Stimulated activated CD4-positive, alpha-beta T cell treated with anti-CD3 and anti-CD28 coated beads, Interleukin-12 subunit alpha, Interleukin-12 subunit beta, amount 100 ng/mL, for 4 hours (primary cell): ENCODE measurements at places on chromosomes 5 and 9.

GRCh38 chr9:14318361-14318760 lies 4.4 kb upstream of the NFIB start:
- DNase-seq: no peak

GRCh38 chr5:126385524-126386502 lies 37.4 kb upstream of the GRAMD2B start:
- DNase-seq: no peak

DNA sequence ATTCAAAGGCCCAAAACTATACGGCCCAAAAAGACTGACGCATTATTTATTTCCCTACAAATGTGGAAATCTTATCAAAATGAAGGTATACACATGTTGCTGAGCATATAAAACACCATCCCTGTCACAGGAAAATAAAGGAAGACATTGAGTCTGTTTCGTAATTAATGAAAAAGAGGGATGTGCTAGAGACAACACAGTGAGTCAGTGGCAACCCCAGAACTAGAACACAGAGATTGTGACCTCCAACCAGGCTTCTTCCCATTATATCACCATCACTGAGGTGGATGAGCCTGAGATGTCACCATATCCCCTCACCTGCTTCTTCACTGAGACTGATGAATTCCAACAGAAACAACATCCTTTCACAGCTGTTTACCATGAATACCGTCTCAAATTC lies 3.8 kb downstream of the NDUFA8 start:
- DNase-seq: no peak

DNA sequence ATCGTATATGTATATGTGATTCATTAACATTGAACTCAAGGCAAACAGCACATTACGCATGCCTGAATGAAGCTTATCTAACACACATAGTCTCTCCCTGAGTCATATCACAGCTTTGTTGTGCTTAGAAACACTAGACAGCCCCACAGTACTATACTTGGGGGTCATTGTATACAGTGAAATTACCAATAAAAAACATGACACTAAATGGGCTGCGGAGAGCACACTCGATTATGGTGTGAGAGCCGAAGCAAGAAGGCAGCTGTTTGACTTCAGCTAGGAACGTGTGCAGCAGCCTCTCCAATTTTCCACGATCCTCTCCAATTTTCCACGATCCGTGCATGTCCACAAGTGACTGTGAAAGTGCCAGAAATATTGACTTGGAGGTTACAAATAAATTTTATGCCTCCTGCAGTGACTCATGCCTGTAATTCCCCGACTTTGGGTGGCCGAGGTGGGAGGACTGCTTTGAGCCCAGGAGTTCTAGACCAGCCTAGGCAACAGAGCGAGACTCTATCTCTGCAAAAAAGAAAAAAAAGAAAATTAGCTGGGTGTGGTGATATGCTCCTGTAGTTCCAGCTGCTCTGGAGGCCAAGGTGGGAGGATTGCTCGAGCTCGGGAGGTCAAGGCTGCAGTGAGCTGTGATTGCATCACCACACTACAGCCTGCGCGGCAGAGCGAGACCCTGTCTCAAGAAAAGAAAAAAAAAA lies 102.4 kb downstream of the DAPK1 start:
- no peak for DNase-seq

GRCh38 chr9:14221558-14221957 lies 92.4 kb downstream of the NFIB start:
- no peak for DNase-seq

DNA sequence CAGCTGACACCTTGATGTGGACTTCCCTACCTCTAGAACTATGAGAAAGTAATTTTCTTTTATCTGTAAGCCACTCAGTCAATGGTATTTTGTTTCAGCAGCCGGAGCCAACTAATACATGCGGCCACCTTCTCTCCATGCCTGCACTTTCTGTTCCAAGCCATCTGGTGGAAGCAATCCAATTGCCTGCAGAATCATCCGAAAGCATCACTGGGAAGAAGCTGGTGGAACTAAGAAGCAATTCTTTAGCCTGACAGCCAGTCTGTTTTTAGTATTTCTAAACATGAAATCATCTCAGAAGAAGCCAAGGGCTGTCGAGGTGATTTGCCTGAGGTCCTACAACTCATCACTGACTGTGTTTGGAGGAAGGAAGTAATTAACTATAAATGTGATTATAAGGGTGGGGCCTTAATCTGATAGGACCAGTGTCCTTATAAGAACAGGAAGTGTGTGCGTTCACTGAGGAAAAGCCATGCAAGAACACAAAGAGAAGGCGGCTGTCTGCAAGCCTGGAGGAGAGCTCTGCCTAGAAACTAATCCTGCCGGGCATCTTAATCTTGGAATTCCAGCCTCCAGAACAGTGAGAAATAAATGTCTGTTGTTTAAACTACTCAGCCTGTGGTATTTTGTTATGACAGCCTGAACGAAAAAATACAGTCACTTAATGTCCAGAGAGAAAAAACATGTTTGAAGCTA lies 49.1 kb downstream of the NXNL2 start:
- no peak for DNase-seq

DNA sequence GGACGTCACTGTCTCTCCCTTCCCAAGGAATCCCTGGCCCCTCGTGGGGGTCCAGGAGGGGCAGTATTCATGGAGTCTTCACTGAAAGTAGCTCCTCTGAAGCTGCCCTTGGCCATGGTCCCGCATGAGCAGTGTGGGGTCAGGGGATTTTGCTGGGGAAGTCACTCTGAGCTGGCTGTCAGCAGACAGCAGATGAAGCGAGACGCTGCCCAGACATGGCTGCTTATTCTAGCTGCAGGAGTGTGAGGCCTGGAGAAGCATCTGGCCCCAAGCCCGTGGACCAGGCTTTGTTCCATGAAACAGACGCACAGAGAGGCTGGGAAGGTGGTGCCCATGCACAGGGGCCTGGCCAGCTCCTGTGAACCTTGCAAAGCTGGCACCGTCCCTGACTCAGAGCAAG lies 21.5 kb upstream of the ASS1 start:
- DNase-seq: no peak

DNA sequence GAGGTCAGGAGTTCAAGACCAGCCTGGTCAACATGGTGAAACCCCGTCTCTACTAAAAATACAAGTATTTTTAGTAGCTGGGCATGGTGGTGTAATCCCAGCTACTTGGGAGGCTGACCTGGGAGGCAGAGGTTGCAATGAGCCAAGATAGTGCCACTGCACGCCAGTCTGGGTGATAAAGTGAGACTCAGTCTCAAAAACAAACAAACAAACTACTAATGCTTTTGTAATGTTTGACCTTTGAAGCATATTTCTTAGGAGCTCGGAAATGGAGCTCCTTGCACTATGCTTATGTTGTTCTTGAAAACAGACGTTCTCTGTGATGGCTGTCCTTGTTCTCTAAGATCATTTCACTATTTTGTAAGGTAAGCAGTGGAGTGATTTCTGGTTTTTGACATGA lies 6.0 kb downstream of the F2RL2 start:
- no peak for DNase-seq
